Non-pigmented ciliary epithelial cell (primary cell): ENCODE measurements at places on chromosomes 3 and 15.

DNA sequence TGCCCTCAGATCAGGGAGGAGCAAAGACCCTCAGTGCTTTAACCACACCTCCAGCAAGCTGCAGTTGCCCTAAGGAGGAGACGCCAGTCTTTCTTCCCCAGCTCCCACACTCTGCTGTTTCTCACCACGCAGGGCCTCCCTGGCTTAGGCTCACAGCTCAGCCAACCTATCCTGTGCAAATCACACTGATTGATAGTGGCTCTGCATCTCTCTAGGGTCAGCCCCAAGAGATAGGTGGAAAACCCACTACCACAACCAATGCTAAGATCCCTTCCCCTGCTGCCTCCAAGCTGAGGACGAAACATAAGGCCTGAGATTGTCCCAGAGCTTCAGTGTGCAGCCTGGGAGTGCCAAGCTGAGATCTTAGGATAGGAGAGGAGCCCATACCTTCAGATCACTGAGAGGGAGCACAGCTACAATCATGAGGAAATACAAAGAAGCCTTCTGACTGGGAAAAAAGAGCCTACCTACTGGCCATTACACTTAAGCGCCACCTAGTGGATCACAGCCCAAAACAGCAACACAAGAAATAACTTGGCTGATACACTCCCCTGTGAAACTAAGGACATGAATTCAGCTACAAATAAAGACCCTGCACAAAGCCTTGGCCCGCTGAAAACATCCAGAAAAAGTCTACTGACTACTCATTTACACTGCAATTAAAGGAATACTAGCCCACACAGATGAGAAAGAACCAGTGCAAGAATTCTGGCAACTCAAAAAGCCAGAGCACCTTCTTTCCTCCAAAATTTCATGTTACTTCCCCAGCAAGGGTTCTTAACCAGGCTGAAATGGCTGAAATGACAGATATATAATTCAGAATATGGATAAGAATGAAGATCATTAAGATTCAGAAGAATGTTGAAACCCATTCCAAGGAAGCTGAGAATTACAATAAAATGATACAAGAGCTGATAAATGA lies 271.5 kb upstream of the DCBLD2 start:
- peak; percentile 45 for DNase-seq

DNA sequence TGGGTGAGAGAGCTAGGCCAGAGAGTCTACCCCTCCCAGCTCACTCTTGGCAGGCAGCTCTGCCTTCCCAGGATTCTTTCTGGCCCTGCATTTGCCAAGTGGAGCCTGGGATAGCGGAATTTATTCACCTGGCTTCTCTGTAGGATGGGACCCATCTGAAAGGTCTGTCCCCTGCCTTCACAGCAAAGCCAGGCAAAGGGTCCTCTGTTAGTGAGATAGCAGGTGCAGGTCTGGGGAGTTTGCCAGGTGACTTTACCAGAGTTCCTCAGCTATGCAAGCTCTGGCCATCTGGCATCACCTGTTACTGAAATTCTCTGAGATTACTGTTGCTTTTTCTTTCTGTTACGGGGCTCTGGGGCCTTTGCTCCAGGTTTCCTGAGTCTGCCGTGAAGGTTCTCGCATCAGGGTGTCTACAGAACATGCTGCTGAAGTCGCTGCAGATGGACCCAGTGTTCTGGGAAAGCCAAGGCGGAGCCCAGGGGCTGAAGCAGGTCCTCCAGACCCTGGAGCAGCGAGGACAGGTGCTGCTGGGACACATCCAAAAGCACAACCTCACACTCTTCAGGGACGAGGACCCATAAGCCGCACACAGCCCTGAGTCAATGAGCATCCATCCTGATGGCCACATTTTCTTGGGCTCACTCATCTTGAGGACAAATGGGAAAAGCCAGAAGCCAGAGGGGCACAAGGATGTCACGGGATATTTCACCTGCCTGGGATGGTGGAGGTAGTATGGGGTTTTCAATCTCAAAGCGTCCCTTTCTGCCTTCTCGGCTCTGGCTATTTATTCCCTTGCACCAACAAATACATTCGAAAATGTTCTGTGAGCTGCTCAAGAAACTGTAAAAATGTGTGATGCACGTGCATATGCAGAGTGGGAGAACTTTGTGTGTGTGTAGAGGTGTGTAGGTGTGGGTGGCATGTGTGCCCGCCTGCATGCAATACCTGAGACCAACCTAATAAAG lies 49.8 kb downstream of the POMGNT2 start:
- no peak for DNase-seq

DNA sequence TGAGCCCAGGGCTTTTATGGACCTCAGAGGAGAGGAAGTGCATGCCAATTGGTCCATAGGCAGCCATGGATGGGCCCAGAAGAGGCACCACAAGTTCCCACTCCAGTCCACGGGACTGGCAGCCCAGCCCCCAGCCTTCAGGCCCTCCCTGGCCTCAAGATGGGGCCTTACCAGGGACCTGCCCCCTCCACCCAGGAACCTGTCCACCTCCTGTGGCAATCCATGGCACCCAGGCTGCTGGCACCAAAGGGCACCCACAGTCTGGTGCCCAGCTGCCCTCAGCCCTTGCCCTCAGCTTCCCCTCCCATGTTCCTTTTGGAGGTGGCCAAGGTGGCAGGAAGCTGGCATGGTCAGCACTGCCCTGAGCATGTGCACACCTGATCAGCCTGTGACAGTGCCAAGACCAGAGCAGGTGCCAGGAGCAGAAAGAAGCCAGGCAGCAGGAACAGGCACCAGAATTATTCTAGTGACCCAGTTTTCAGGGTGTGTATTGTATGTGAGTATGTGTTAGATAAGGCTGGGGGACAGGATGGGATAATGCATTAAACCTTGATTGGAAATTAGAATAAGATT lies 415.0 kb downstream of the NTRK3 start:
- no peak for DNase-seq

- DNase-seq = no peak
These were observed 61.2 kb upstream of the FURIN start for GRCh38 chr15:90807074-90807785.

DNA sequence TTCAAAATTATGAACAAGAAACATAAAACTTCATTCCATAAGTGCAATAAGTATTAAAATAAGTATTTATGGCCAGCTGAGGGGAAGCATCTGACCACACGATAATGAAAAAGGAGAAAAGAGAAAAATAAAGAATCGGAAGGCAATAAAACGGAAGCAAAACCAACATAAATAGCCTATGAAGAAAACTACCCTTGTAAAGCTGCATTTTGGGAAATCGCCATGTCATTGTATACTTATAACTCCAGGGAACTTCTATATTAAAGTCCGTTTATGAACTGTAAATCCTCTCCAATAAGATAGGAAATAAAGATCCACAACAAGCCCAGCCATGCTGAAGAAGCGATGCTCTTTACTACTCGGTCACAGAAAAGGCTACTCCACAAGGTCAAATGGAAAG lies 47.7 kb downstream of the MORC1 start:
- no peak for DNase-seq

- no peak for DNase-seq
These were observed 197.8 kb downstream of the TBC1D5 start for GRCh38 chr3:17544632-17545031.

- no peak for DNase-seq
These were observed 41.4 kb downstream of the SCAPER start for GRCh38 chr15:76863693-76864092.

- DNase-seq = no peak
These were observed 406.2 kb downstream of the MFSD1 start for GRCh38 chr3:159208050-159208449.

GRCh38 chr3:149638228-149639092 lies 19.4 kb downstream of the WWTR1 start:
- DNase-seq = no peak

GRCh38 chr15:63369781-63370180 lies 11.9 kb downstream of the CA12 start:
- no peak for DNase-seq

- no peak for DNase-seq
These were observed 148.0 kb downstream of the TPRA1 start for GRCh38 chr3:127442506-127442905.

GRCh38 chr3:98215051-98215450 lies 48.6 kb downstream of the OR5H15 start:
- no peak for DNase-seq

DNA sequence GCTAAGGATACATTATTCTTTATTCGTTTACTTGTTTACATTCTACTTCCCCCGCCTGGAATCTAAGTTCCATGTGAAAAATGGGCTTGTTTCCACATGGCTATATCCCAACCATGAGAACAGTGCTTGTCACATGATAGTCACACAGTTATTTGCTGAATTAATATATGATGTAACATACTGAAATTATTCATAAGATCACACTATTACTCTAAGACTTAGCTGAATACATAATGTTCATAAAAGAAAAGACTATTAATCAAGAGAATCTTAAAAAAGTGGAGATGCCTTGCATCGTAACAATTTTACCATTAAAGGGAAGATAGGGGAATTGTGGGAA lies 6.5 kb downstream of the PBRM1 start:
- DNase-seq = no peak

DNA sequence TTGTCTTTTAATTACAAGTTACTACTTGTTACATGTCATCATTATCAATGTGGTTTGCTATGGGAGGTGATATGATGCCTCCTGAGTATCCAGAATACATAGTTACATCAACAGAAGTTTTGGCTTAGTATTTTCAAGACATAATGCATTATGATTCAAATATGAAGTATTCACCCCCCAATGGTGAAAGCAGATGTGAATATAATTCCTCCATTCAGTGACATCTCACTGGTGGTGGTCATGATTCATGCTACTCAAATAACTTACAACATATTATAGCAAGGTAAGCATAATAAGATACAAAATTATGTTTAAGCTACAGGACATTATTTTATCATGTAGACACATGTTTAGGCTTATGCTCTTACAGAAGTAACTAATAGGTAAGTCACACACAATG lies 34.9 kb upstream of the TTBK2 start:
- DNase-seq = peak; percentile 50

- no peak for DNase-seq
These were observed 36.0 kb downstream of the RAB8B start for GRCh38 chr15:63225381-63225780.

DNA sequence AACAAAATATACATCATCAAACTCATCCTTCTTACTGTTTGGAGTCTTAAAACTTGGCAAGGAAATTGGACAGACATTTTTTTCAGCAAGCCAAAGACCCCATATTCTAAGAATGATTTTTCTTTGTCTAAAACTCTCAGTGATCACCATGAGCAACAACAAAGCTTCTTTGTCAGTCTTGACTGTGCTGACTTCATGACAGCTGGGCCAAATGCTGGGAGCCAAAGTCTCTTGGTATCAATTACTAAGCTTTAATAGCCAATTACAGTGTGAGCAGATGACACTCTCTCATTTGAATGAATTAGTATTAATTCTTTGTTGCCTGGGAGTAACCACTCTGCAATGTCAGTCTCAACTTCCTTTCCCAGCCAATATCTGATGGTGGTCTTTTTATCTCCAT lies 48.1 kb upstream of the GK5 start:
- no peak for DNase-seq

- DNase-seq = no peak
These were observed 85.1 kb downstream of the PDCD6IP start for GRCh38 chr3:33883538-33883950.

DNA sequence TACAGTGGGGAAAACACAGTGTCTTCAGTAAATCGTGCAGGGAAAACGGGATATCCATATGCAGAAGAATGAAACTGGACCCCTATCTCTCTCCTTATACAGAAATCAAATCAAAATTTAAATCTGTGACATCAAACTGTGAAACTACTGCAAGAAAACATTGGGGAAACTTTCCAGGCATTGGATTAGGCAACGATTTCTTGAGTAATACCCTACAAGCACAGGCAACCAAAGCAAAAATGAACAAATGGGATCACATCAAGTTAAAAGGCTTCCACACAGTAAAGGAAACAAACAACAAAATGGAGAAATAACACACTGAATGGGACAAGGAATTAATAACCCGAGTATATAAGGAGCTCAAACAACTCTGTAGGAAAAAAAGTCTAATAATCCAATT lies 165.3 kb downstream of the PLCL2 start:
- no peak for DNase-seq

GRCh38 chr3:72437661-72438406 lies 410.4 kb downstream of the SHQ1 start:
- no peak for DNase-seq

DNA sequence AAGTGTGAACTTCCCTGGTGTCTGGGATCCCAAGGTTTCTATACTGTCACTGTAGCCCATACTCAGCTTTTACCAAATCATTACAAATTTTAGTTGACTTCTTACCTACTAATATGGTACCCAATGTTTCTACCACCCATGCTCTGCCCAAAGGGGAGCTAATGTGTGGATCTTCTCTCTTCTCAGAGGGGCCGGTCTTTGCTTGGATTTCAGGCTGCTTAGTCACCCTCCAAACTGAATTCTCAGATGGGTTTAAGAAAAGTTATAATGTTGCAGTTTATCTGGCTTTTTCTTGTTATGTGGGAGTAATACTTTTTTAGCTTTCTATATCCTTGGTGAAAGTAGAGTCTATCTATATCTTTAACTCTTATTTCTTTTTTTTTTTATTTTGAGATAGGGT lies 67.1 kb upstream of the AKAP13 start:
- no peak for DNase-seq

GRCh38 chr3:5298453-5298852 lies 110.9 kb downstream of the EDEM1 start:
- no peak for DNase-seq

GRCh38 chr3:171970301-171970788 lies 69.0 kb upstream of the FNDC3B start:
- DNase-seq = no peak
